ENCODE measurements at places on chromosomes 16 and 17. TPM values are rescaled to one million over a fixed set of nuclear protein-coding genes. Genes with fewer than 3 reads are reported as not detected.

PRAC2 gene
- total RNA-seq = not detected

SYNGR3 gene
- total RNA-seq = 4.7 TPM

NECAB2 gene
- not detected for total RNA-seq

TP53TG3 gene
- total RNA-seq = 0.48 TPM

KRT17 gene
- 29,975 TPM for total RNA-seq

KRT222 gene
- not detected for total RNA-seq

P2RX1 gene
- total RNA-seq = not detected

AMFR gene
- 298 TPM for total RNA-seq

XAF1 gene
- 0.43 TPM for total RNA-seq

NPIPA7 gene
- total RNA-seq = 2.2 TPM

KRT24 gene
- total RNA-seq = 0.21 TPM

STH gene
- total RNA-seq = not detected

FN3K gene
- 6.6 TPM for total RNA-seq

CDC6 gene
- 6.5 TPM for total RNA-seq

CIITA gene
- 0.24 TPM for total RNA-seq

SLC12A4 gene
- 22.2 TPM for total RNA-seq

OR1A1 gene
- not detected for total RNA-seq

ZC3H18 gene
- 6.0 TPM for total RNA-seq

ZFPM1 gene
- 1.7 TPM for total RNA-seq

PPY gene
- not detected for total RNA-seq

GP1BA gene
- total RNA-seq = not detected

FBXW10 gene
- 0.21 TPM for total RNA-seq

GPR142 gene
- not detected for total RNA-seq

PRPSAP2 gene
- total RNA-seq = 37.1 TPM

WNT9B gene
- not detected for total RNA-seq

TMEM106A gene
- total RNA-seq = 0.48 TPM

SPATA32 gene
- total RNA-seq = not detected

ZDHHC1 gene
- total RNA-seq = 3.6 TPM

ACLY gene
- total RNA-seq = 230 TPM

CLEC19A gene
- total RNA-seq = not detected

GPR139 gene
- not detected for total RNA-seq

KRT13 gene
- 0.24 TPM for total RNA-seq

TBC1D3I gene
- not detected for total RNA-seq

DCAF7 gene
- total RNA-seq = 12.0 TPM

ACADVL gene
- total RNA-seq = 252 TPM

OTOP3 gene
- total RNA-seq = not detected

SLC13A2 gene
- not detected for total RNA-seq

MEFV gene
- total RNA-seq = not detected

SDK2 gene
- 7.5 TPM for total RNA-seq

RBFOX1 gene
- under 0.01 TPM for total RNA-seq

OR4D1 gene
- total RNA-seq = not detected

RAP1GAP2 gene
- total RNA-seq = 11.1 TPM

GRIN2A gene
- not detected for total RNA-seq

KRT28 gene
- not detected for total RNA-seq

NPIPB8 gene
- total RNA-seq = 0.43 TPM

CIBAR2 gene
- not detected for total RNA-seq
